Fibroblast of skin of back (primary cell): ENCODE measurements at places on chromosomes 7 and 10.

GRCh38 chr7:30168835-30169573 is 34.2 kb downstream of the MTURN start:
- peak; percentile 94 for DNase-seq

- peak; percentile 7 for DNase-seq
Measured at GRCh38 chr7:120337308-120337907, 64.4 kb downstream of the KCND2 start.

DNA sequence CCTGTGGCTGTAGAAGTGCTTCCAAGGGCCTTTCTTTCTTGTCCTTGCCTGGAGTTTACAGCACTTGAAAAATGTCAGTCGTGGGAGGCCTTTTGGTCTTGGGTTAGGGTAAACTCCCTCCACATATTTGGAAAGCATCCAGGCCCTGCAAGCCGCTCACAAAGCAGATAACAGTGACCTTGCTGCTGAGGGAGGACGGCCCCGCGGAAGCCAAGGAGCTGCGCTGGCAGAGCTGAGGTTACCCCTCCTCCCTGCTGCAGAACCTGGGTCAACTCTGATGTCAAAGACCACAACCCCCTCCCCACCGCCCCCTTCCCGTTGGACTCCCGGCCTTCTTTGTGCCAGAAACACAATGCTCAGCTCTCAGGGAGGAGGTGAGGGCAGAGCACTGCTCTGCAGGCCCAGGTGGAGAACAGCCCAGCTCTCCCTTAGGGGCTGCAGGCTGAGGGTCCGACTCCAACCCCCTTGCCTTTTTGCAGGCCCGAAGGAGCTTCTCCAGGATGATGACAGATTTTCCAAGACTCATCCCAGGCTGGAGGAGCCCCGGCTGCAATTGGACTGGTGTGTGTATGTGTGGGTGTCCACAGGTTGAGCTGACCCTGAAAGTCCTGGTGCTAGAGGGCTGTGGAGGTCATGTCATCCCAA is 957.6 kb upstream of the ZNF722 start:
- no peak for DNase-seq

- DNase-seq: no peak
Measured at GRCh38 chr10:110335314-110336064, 30.8 kb upstream of the SMNDC1 start.

DNA sequence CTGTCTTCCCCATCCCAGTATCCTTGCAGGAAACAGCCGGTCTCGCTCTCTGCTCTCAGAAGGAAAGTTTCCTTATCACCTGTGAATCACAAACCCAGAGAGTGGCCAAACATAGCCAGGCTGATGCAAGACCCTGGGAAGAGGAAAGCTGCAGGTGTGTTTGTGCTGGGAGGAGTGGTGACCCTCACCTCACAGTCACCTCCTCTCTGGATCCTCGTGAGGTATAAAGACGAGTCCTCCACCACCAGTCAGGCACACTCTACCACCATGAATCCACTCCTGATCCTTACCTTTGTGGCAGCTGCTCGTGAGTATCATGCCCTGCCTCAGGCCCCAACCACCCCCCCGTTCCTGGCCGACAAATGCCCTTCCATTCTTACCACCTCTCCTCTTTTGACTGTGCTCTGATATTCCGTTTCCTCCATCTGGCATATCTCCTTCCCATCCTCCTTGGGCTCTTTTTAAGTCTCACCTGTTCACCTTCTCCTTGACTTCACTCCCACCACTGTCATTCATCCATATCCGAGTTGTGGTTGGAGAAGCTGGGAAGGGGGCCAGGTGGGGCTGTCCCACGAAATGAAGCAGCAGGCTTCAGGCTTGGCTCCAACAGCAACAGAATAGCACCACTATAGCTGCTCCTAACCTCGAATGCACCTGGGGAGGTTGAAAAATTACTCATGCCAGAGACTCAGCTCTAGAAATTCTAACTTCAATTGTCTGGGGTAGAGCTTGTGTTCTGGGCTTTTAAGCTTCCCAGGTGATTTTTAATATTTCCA is at the start of gene PRSS1:
Gene PRSS1 (plus strand): TSS at position 255 of the 776 bp plus-strand sequence. CDS start 13 bp downstream, at position 268.
- DNase-seq: no peak

GRCh38 chr10:36538953-36539586 is 586.3 kb upstream of the ANKRD30A start:
- DNase-seq: peak; percentile 70

DNA sequence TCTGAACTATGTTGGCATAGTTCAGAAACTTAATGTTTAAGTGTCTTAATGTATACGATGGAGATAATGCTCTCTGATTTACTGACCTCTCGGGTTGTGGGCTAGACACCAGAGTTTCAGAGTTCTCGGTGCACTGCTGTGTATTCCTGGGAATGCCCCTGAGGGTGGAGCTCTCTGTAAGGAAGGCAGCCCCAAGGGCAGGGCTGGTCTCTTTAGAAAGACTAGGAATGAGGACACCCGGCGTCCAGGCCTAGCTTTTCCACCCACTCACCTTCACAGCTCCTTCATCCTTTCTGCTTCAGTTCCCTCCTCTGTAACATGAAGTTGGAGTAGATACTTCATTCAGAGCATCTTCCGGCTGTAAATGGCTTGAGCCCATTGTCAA is 536.6 kb upstream of the GALNT17 start:
- no peak for DNase-seq

GRCh38 chr7:152177681-152178404 is 152.4 kb downstream of the GALNT11 start:
- DNase-seq: no peak

DNA sequence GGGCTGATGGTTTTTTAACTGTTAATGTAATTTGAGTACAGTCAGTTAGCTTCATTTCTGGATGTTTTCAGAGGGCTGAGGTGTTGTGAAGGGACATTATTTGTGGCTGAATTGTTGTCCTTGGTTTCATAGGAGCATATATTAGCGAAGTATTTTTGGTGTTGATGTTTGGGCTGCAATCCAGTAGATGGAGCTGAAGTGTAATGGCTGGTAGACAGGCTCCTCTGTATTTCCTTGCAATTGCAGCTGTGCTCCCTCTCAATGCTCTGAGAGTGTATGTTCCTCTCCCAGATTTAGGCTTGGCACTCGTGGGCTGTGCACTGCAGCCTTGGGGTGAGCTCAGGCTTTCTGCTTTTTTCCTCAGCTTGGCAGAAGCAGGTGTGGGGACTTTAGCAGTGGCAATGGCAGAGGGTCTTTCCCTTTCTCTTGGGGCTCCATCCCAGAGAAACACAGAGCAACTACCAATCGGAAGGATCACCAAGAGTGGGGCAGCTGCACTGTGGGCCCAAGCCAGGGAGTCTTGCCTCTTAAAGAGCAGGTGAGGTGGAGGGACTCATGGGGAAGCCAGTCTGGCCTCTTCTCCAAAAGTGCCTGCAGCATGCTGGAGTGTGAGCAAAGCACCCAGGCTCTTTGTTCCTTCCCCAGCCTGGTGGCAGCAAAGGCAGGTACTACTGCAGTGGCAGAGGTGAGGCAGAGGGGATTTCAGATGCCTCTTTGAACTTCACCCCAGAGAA is 544.4 kb downstream of the SH2D4B start:
- DNase-seq: peak; percentile 6
